ENCODE measurements at places on chromosomes 1 and 21.

- no peak for DNase-seq
Measured at GRCh38 chr21:43613755-43614638, 45.3 kb downstream of the HSF2BP start.

DNA sequence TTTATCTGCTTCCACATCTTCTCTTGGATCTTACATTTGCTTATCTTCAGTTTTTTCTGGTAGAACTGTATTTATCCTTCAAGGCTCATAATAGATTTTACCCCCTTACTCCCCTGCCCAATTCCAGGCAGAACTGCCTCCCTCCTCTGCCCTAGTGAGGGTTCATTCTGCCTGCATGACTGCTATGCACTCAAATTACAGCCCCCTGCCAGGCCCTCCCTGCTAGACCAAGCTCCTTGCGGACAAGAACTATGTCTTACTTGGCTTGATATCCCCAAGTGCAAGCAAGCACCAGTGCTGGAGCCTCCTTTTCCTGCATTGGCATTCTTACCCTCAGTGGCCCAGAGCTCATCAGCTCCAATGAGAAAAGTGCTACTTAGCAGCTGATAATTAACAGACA, 18.1 kb downstream of the MAPKAPK2 start:
- DNase-seq = no peak

GRCh38 chr1:115456441-115456961, 118.5 kb upstream of the NGF start:
- no peak for DNase-seq

- peak; percentile 61 for DNase-seq
Measured at GRCh38 chr1:117059334-117059677, 820 bp upstream of the TTF2 start.
